ENCODE measurements at places on chromosomes 1 and 21.

DNA sequence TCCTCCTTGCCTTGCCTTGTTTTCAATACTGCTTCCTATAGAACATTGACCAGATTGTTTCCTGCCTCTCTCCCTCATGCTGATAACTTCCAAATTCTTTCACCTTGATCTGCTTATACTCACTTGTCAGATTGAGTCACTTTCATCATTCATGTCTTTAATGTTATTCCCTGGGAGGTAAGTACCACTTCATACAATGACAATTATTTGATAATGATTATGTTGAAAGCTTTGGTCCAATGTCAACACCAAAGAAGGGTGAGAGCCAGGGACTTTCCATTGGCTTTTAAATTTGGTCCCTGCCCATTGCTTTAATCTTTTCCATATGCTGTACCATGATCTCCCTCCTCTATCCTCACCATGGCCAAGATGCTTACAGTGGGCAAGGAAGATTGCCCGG is 137.4 kb downstream of the SYT2 start:
- DNase-seq, result no peak

- peak; percentile 58 for DNase-seq
These were observed 51.9 kb upstream of the CD34 start for GRCh38 chr1:207962716-207963426.

- DNase-seq, result no peak
These were observed 43.1 kb downstream of the PBX1 start for GRCh38 chr1:164602101-164602422.

DNA sequence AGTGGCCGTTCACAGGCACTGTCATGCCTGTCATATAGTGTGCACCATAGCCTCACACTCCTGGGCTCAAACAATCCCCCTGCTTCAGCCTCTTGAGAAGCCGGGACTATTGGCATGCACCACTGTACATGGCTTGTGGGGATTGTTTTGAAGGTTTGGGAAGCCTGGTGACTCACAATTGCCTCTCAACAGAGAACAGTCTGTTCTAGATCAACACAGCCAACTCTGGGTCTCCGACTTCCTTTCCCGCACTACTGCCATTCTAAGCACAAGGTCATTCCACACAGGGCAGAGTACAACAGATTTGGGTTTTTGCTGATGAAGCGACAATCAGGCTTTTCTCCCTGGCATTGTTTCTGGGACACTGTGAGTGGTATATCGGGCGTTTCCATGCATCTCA is 15.5 kb upstream of the AHCTF1 start:
- no peak for DNase-seq

- no peak for DNase-seq
These were observed 596 bp downstream of the PADI4 start for GRCh38 chr1:17308593-17308992.

DNA sequence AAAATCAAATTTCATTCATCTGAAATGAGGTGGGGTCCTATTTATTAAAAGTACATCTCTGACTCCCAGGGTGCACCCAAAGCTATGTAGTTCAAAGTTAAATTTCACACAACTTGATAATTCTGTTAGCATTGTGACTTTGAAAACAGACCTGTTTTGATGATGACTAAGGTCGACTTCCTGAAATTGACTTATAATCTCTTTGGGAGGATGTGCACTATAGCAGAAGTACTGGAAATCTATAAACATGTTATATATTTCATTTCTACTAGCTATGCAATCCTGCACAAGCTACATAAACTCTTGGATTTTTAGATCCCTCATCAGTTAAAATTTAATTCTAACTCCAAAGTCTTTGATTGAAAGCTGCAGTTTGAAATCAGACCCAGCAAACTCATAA is 507.6 kb downstream of the NEGR1 start:
- DNase-seq, result no peak

- DNase-seq, result no peak
These were observed 57.3 kb downstream of the SLC37A1 start for GRCh38 chr21:42570841-42571387.

GRCh38 chr1:167599957-167600581 is 30.0 kb upstream of the RCSD1 start:
- peak; percentile 74 for DNase-seq

DNA sequence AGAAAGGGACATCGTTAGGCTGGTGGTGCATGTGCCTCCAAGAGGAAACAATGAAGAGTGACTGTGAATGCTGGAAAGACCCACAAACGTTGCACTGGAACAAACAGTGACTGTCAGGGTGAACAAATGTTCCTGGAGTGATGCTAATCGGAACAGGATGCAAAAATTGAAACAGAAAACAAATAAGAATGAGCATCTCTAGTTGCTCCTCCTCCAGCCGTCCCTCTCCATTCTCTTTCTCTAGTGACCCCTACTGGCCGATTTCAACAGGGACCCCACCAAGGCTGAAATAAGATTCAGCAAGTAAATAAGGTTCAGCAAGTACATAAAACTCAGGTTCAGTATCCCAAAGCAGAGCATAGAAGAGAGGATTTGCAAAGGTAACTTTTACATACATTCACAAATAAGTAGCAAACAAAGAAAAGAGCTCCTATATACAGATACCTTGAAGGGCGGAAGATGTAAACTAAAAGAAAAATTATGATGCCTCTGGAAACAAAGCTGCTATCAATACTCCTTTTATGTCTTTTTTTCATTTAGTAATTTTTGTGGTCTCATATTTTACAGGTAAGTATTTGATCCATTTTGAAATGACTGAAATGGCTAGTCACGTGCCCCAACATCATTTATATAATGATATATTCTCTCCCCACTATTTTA is 836.1 kb upstream of the ADAMTS5 start:
- peak; percentile 41 for DNase-seq

GRCh38 chr1:157178490-157178889 is 40.3 kb upstream of the ETV3 start:
- DNase-seq, result no peak

- DNase-seq, result no peak
These were observed 49.3 kb downstream of the KCNAB2 start for GRCh38 chr1:6094801-6095505.

GRCh38 chr21:15557925-15558324 is 171.9 kb upstream of the USP25 start:
- no peak for DNase-seq

DNA sequence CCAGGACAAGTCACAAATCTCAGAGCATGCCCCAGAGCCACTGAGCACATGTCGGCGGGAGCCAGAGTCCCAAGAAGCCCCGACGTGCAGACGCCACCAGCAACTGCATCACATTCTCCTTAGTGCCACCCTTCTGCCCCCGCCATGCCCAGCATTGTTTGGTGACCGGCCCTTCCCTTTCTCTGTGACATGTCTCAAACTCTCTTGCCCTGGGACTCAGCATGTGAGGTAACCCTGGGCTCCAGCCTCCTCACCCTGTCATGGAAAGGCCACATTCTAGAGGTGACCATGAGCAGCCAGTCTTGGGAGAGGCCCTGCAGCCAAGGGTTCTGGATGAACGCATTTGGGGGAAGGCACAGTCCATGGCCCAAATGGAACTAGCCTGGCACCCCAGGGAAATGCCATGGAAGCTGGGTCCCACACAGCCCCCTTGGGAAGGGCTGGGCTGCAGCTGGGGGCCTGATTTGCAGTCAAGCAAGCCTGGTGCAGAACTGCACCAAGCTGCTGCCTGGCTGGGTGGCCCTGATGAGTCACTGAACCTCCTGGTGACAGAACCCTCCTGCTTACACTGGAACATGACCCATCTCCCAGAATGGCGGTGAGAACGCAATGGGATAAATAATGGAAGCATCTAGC is 94.4 kb downstream of the ITPKB start:
- DNase-seq, result no peak

DNA sequence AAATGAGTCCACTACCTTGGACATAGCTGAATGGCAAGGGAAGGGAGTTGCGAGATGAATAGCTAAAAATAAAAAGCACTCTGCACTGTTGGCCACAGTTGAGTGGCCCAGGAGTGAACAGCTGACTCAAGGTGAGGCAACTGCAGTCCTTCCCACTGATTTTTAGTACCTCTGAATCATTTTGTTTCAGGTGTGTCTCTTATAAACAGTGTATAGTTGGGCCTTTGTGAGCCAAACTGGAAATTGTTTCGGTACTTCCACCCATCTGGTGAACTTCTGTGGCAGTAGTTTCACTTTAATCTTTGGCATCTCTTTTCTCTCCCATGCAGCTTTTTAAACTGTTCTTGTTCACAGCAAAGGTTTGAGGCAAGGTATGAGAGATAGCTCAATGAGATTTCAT is 122.7 kb downstream of the VAV3 start:
- DNase-seq, result no peak

DNA sequence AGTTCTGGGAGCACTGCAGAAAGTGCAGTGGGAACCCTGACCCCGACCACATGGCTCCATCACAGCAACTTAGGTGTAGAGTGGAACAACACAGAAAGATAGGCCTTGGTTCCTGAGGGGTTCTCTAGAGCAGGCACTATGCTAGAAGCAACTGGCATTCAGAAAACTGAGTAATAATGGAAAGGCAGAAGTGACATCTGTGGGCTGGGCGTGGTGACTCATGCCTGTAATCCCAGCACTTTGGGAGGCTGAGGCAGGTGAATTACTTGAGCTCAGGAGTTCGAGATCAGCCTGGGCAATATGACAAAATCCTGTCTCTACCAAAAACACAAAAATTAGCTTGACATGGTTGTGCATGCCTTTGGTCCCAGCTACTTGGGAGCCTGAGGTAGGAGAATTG is 5.3 kb downstream of the MRPS15 start:
- no peak for DNase-seq

- DNase-seq, result peak; percentile 84
These were observed 194.8 kb downstream of the NFIA start for GRCh38 chr1:61277121-61277690.
